ENCODE measurements at places on chromosomes 11 and 22.

DNA sequence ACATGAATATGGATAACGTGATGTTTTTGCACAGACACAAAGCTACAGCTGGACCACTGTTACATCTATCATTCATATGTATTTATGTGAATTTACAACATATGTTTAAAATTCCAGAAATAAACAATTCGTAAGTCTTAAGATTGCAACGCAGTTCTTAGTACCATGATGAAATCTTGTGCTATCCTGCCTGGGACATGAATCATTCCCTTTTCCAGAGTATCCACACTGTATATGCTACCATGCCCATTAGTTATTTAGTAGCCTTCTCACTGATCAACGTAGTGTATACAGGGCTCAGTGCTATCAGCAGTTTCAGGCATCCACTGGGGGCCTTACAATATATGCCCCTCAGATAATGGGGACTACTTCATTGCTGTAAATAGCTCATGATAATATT lies 4.3 kb downstream of the ATL3 start:
- peak; percentile 79 for DNase-seq

DNA sequence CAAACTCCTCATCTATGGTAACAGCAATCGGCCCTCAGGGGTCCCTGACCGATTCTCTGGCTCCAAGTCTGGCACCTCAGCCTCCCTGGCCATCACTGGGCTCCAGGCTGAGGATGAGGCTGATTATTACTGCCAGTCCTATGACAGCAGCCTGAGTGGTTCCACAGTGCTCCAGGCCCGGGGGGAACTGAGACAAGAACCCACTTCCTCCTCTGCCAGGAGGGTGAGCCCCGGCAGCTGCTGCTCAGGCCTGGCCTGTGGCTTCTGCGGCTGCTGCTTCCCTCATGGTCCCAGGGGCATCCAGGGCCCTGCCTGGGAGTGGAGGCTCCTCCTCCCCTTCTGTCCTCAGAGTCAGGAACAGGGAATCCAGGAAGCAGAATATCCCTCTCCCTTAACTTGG lies 98.4 kb downstream of the ZNF280B start:
- no peak for DNase-seq

- DNase-seq, result no peak
These were observed 100.9 kb upstream of the BID start for GRCh38 chr22:17875156-17875555.

DNA sequence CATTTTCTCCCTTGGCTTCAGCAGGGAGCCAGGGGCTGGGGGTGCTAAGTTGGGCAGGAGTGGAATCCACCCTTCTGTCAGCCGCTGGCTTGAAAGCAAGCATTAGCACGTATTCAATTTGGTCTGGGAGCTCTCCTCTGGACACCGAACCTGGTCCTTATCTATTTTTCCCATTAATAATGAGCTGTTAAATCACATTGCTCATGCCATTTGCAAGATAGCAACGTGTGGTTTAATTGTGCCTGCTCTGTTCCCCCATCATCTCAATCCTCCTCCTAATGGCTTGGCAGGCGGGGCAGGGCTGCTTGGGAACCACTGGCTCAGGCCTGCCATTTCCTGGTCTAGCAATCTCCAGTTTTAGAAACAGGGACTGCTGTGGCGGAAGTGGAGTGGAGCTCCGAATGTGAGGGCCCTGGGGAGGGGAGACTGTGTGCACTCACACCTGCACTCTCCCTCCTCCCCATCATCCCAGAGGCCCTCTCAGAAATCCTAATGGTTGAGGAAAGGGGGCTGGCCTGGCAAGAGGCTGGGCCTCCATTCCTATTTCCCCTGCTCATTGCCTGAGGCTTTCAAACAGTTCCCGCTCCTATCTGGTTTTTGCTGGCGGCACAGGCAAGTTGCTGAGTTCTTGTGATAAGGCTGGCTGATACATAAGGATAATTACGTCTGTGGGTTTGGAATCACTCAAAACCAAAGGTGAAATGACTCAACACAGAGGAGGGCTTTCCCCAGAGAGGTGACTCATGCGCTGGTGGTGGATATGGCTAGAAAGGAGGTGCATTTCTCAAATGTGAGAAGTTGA lies 201.2 kb upstream of the E2F8 start:
- DNase-seq, result peak; percentile 94

DNA sequence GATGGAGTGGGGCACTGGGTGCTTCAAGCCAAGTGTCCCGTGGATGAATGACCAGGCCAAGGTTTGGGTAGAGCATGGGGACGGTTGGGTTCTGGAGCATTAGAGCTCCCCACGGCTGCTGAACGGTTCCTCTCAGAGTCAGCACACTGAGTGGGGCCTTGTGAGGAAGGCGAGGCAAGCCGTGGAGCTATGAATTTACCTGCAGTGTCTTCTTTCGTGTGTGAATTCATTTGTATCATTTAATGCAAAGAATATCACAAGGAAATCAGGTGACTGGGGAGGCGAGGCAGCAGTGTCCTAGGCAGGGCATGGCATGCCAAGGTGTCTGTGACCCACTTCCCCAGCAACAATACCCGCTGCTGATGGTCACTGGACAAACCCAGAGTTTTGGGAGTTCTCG lies 343.5 kb upstream of the B3GAT1 start:
- no peak for DNase-seq

DNA sequence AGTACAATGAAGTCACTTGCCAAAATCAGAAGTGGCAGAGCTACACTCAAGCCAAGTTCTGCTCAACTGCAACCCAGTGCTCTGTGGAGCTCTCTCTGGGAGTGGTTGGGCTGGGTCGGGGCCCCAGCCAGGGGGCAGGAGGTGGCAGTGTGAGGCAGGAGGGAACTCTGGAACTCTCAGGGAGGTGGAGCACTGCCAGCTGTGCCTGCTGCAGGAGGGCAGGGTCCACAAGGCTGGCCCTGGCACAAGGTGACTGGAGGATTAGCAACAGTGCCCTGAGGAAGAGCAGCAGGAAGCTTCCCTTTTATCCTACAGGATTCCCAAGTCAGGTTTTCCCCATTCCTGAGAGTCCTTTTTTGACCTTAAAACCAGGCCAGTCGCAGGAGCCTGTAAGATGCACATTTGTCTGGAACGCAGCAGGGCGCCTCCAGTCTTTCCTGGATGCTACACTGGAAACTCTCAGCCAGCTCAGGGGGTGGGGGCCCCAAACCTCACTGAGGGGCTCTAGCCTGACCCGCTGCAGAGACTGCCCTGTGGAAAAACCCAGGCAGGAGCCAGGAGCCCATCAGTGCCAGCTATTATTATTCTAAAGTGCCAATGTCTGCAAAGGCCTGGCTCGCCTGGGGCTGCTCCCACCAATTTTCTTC lies 31.8 kb downstream of the DKK3 start:
- peak; percentile 24 for DNase-seq

DNA sequence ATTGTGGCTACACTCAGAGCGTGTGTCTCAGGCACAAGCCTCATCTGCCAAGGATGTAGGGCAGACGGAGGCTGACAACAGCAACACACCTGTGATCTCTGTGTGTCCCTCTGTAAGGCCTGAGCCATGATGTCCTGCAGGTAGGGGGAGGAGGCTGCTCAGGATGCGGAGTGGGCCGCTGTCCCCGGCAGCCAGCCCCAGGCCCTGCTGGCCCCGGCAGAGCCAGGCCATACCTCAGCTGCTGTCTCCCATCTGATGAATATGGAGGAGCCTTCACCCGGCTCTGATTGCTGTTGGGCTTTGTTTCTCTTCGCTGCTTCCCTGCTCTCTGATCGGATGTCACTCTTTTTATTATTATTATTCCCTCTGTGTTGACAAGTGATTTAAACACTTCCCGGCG lies 83.6 kb upstream of the NCAM1 start:
- no peak for DNase-seq

DNA sequence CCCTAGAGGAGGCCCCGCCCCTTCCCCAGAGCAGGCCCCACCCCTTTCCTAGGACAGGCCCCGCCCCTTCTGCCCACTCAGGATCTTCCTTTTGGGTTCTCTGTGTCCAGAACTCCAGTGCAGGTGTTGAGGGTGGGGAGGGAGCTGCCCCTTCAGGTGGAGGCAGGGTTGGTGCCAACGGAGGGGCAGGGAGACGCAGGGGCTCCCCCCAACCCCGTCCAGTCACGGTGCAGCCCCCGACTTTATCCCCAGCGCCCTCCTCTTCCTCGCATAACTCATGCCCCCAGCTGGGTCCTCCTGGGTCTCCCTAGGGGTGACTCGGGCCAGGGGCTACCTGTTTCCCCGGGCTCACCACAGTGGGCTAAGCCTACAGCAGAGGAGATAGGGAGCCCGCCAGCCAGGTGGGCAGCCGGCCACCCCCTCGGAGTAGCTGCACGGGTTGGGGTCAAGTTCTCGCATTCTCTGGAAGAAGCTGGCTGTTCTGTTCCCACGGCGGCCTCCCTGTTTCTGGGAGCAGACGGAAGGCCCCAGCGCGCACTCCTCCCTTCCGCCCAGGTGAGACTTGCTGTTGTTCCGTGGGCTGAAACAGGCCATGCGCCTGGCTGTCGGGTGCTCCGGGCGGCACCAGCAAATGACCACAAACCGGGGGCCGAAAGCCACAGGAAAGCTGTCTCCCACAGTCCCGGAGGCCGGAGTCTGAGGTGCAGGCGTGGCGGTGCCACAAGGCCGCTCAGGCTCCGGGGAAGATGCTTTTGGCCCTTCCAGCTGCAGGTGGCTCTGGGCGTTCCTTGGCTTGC lies 38.9 kb downstream of the MUC2 start:
- DNase-seq, result no peak

- DNase-seq, result no peak
These were observed 861.4 kb downstream of the NTM start for GRCh38 chr11:132231656-132232347.

DNA sequence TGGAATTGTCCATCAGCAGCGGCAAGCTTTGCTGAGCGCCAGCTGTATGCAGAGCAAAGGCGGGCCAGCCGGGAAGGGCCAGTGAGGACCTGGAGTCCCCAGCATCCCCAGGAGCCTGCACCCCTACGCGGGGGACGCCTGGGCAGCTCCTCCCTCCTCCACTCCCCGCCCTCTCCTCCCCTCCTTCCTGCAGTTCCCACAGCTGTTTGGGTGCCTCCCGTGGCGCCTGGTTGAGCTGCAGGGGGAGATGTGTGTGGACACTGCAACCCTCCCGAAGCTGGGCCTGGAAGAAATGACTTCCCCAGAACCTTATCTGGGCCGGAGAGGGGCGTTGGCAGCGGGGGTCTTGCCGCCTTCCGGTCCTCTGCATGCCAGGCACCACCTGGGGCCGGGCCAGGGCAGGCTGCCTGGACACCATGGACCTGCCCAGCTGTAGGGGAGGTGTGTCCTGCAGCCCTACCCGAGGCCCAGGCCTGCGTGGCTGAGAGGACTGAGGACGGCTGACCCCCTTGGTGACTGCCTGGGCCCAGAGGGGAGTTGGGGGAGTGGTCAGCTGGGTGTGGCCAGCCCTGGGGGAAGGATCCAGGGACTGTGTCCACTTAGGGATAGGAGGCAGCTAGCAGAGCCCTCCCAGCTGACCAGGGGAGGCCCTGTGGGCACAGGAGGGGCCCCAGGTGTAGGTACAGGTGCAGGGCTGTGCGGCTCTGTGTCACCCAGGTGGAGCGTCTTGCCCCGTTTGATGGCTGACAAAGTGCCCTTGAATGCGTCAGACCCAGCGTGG lies 16.8 kb upstream of the MUC6 start:
- DNase-seq, result no peak
